ENCODE measurements at places on chromosomes 2 and 18.

GRCh38 chr2:105977212-105977611 lies 216.9 kb downstream of the UXS1 start:
- no peak for DNase-seq

DNA sequence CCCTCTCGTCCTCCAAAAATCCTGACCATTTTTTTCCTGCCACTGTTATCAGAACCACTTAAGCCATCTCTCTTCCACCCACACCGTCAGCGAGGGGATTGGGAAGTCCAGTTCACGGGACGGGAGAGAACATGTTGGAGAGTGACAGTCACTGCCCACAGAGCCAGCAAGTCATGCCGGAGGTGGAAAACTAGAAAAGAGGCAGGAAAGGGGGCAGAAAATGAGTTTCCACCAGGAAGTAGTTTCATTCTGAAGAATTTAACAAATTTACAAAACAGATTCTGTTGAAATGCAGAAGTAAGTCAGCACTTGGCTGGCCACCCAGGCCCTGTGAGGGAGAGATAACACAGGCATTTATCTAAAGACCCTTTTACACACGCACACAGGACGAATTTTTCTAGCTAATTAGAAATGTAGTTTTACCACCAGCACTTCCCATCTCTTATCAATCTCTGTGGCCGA lies 431.3 kb downstream of the TSN start:
- no peak for DNase-seq

- no peak for DNase-seq
These were observed 300.9 kb downstream of the CYP26B1 start for GRCh38 chr2:71846669-71847291.

DNA sequence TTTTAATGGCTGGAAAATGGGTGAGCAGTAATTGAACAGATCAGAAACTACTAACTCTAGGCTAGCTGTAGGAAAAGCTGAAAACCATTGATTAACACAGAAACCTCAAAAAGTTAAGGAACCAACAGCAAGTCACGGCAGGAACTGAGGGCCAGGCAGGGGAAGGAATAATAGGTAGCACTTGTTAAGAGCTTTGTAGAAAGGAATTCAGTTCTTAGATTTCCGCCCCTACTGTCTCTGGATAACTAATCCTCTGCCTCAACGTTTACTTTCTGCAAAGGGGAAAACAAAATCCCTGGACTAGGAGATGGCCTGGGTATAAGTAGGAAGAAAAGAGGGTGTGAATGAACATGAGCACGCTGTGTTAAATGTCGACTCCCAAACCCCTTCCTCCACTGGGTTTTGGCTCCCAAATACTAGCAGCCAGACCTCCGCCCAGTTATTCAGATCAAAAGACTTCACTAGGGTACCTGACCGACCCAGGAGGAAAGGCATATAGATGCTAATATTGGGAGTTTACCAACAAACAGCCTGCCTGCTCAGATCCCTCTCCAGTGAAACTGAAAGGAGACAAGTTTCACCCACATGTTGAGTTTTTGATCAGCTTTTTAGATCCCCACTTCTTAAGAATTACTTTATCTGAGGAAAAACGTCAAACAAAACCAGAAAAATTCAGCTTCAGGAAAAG lies 12.4 kb downstream of the SMAD2 start:
- DNase-seq = no peak

DNA sequence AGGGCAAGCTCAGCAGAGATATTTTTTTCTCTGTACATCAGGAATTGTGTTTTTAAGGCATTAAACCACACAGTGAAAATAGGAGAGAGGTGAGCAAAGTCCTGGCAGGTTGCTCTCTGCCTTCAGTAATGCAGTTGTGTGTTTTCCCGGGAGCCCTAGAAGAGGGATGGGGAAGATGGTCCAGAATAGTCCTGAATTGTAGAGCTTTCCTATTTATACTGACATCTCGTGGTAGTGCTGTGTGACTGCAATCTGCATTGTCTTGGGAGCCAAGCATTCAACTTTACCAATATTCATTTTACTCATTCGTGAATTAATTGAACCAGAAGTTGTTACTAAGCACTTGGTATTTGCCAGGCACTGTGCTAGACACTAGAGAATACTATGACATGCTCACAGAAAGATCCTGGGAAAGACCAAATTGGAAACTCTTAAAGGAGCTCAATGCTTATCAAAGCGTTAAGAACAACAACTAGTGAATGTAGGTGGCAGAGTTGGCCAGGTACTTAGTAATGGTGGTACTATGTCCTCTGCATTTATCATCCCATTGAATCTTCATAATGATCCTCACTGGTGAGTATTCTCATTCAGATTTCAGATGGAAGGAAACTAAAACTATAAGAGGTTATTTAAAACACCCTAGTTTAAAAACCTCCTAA lies 214.6 kb downstream of the TRIB2 start:
- DNase-seq = no peak

GRCh38 chr2:197152451-197153228 lies 157.9 kb downstream of the ANKRD44 start:
- DNase-seq = no peak

GRCh38 chr2:190535586-190535985 lies 1.1 kb upstream of the NEMP2 start:
- no peak for DNase-seq

DNA sequence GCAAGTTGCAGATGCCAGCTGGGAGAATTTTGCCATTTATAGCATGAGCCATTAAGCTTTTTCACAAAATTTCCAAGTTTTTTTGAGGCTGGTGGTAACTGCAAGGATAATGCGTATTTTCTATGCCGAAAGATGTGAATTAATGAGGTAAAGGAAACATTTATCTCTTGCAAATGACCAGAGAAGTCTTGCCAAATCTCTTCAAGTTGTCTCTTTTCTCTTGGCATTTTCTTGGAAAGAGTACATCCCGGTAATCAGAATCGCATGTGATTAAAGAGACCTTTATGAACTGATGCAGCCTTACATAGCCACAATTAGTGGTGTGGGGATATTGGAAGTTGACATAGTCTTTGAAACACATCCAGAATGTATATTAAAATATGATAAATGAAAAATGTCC lies 136.5 kb upstream of the MMADHC start:
- DNase-seq = no peak

DNA sequence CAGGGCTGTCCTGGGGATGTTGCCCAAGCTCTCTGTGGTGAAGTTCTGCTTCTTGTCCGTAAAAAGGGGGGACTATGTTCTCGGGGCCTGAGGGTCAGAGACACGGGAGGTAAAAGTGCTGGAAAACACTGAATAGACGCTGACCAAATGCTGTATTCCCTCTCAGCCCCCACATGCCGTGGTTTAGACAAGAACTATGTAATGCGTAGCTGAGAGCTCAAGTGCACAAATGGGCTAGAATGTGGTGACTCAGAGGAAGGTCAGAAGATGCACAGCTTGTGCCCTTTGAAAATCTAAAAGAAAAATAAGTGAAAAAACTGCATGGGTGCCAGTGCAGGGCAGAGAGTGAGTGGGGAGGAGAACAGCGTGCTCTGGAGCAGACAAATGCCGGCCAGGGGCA lies 80.3 kb upstream of the MAP4K4 start:
- DNase-seq = no peak

DNA sequence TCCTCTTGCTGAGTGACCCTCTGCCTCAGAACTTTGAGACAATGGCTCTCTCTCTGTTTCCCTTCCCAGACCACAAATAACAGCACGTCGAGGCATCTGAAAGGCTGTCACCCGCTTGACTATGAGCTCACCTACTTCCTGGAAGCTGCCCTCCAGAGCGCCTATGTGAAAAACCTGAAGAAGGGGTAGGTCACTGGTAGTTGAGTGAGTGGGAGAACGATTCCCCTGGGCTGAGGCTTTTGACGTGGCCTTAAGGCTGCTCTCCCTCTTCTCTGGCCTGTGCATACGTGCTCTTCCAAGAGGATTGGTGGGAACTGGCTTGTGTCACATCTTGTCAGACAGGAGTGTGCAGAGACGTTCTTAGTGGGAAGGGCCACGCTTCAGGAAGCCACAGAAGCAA lies 63.1 kb upstream of the MCFD2 start:
- no peak for DNase-seq

DNA sequence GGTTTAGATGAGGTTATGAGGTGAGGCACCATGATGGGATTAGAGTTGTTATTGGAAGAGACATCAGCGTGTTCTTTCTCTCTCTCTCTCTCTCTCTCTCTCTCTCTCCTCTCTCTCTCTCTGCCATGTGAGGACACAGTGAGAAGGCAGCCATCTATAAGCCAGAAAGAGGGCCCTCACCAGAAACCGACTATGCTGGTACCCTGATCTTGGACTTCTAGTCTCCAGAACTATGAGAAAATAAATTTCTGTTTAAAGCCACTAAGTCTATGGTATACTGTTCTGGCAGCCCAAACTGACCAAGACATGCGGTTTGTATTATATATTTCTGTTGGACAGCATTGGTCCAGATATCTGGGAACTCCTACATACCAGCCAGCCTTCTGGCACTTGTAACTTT lies 3.5 kb upstream of the LIPG start:
- DNase-seq = no peak

DNA sequence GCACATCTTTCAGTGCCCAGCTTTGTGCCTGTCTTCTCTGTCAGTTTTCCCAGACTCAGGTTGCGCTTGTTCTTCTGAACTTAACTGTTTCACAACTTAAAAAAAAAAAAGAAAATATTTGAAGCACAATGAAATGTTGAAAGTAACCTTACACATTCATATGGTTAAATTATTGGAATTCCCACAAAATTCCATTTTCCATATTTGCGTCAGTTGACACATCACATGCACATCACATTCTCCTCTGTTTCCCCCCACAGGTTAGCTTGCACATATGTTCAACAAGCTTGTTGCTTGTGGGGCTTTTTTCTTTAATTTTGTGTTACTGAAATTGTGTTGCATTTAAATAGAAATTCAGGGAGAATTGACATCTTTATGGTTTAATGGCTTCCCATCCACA lies 8.3 kb downstream of the MYO1B start:
- no peak for DNase-seq

DNA sequence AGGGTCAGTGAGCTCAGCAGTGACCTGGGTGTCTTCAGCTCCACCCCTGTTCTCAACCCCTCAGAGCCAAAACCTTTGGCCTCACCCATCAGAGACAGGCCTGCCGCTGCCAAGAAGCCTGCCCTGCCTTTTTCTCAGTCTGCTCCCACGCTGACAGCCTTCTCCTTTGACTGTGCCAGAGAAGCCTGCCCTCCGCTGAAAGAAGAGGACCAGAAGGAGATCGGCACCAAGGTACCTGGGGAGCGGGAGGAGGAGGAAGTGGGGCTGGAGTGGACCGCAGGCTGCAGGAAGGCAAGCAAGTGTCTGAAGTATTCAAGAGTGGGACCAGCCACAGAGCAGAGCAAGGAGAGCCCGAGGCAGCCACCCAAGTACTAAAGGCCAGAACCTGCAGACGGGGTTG lies 33.2 kb downstream of the TOGARAM2 start:
- no peak for DNase-seq

DNA sequence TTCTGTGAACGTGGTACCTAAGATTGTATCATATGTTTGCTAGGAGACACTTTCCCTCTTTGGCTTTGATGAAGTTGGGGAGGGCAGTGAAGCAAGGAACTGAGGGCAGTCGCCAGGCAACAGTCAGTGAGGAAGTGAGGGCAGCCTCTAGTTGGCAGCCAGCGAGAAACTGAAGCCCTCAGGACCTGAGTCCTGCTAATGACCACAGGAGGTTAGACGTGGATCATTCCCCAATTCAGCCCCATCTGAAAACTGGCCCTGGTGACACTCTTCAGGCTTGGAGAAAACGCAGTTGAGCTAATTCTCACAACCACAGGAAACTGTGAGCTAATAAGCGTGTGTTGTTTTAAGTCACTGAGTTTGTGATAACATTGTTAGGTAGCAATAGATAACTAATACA lies 84.5 kb upstream of the REG3G start:
- DNase-seq = no peak

- DNase-seq = no peak
These were observed 32.9 kb downstream of the INO80C start for GRCh38 chr18:35464831-35465279.
